ENCODE measurements at places on chromosomes 1 and 21.

DNA sequence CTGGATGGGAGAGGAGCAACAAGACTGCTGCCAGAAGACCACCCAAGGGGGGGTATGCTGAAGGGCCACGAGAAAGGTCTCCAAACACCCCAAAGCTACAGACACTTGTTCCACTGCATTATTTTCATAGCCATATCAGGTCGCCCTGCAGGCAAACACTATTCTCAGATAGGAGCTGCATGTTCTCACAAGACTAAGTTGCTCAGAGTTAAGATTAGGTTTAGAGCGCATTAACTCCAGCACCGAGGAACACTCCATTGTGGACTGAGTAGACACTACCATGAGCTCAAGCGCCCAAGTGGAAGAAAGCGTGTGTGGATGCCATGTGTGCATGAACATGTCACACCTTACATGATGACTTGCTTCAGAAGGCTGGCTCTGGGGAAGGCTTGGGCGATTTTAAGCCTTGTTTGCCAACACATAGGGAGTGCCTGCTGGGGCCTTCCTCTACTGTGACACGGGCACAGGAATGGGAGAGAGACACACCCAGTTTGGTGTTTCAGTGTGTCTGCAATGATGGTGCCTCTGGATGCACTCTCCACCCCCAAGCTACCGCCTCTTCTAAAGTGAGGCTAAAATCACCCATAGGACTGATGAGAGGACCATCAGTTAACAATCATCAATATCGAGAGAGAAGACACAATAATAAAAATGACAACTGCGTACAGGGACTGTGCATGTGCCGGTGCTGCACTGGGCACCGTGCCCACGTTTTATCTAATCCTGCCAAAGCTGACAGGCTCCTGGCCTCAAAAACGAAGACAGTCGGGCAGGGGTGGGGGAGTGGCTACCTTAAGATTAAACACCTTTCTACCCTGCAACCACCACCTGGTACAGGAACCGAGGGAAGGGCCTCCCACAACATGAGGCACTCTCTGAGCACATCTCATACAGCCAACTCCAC is 34.9 kb downstream of the SSBP3 start:
- DNase-seq = no peak

GRCh38 chr1:192066202-192066601 is 92.1 kb upstream of the RGS18 start:
- DNase-seq = no peak

DNA sequence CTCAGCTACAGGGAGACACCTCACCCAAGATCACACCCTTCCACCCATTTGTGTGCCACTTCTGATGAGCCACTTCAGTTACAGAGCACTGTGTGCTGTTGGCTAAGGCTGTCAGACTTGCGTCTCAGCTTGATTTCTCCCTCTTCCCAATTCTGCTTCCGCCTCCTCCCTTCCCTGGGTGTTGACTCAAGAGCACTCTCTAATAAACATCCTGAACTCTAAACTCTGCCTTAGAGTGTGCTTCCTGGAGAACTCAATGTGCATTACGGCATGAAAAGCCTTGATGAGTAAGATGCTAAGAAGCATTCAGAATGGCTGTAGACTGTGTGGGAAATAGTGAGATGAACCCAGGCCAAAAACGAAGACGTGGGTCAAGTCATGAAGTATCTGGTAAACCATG is 54.9 kb upstream of the S1PR1 start:
- no peak for DNase-seq

DNA sequence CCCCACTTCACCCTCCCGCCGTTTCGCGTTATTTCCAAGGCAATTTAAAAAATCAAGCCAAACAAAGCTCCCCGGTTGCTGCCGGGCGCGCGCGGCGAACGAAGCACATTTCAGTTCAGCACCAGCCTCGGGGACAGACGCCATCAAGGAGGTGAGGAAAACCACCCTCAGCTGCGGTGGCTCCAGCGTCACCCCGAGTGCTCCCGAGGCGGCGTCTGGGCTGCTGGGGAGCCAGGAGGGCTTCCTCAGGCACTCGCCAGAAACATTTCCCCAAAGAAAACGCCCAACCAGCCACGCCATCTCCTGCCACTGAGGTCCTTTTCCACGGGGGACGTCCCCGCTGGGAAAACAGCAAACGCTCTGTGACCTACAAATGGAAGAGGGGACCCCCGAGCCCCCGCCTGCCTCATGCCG is 623 bp downstream of the GNG4 start:
- no peak for DNase-seq

- no peak for DNase-seq
Observed at GRCh38 chr1:37628026-37628556, 6.6 kb downstream of the RSPO1 start.

DNA sequence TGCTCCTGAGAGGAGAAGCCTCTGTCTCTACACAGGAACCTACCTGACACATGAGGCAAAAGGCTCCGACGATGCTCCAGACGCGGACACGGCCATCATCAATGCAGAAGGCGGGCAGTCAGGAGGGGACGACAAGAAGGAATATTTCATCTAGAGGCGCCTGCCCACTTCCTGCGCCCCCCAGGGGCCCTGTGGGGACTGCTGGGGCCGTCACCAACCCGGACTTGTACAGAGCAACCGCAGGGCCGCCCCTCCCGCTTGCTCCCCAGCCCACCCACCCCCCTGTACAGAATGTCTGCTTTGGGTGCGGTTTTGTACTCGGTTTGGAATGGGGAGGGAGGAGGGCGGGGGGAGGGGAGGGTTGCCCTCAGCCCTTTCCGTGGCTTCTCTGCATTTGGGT is 3.9 kb upstream of the ACKR1 start:
- no peak for DNase-seq

GRCh38 chr1:20343149-20343937 is 52.7 kb downstream of the VWA5B1 start:
- DNase-seq = no peak

DNA sequence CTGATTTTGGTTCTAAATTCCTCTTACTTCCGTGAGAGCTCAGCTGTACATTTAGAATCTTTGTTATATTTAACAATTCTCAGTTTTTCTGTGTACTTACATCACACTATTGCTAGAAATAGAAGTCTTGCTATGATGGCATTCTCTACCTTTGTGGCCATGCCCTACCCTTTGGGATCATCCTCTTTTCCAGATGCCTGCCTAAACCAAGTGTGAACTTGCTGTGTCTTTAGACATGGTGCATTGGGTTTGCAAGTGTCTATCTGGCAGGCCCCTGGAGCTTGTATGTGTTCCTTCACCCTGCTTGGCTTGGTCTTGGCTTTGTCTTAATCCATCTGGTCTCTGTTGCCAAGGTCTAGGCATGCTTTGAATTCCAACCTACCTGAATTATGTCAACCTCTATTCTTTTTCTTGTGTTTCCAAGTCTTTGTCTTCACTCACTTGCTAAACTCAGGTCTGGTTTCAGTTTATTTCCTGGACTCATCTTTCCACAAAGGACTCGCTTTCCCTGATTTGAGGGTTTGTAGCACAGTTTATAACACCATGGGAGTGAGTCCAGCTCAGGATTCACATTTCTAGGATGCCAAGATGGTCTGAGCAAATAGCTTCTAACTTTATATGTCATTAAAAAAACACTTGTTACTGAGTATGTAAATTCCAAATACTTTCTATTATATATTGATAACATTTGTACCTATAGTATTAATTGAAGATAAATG is 20.6 kb upstream of the APOBEC4 start:
- no peak for DNase-seq

DNA sequence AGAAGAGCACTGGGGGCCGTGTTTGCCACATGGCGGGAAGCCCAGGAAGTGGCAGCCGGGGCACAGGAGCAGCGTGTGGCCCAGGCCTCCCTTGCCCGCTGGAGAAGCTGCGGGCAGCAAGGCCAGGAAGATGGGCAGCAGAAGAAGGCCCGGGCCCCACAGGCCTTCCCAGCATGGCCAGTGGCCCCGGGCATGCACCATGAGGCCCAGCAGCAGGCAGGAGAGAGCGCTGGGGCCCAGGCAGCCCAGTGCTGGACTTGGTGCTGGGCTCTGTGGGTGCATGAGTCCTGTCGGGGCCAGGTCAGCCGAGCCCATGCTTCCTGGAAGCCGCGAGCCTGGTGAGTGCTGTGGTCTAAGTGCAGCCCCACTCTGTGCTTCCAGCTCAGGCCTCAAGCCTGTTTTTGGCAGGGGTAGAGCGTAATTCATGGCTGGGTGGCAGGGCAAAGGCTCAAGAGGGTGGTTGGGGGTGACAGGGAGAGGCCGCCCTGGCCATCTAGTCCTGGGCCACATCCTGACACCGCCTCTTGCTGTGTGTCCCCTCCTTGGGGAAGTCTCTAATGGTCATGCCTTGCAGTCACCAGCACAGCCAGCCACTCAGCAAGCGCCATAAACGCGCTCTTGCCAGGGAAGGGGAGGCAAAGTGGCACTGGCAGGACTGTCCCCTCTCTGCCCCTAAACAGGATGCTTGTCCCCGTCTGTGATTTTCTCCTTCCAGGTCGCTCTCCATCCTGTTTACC is 21.3 kb downstream of the MTHFR start:
- no peak for DNase-seq

DNA sequence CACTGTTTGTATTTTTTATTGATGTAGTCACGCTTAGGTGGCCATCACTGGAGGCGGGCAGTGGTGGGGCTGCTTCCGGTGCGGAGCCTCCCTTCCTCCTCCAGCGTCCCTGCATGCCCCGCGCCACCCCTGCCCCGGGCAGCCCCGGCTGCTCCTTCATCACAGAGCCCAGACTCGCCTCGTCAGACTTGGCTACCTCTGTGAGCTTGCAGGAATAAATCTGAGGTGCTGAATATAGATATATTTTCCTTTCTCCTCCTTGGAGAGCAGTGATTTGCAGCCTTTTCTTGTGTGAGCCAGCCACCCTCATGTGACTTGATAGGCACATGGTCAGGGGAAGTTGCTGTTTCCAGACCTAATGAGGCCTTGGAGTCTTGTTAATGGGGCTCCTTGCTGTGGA is 412.7 kb upstream of the VAMP3 start:
- DNase-seq = no peak

DNA sequence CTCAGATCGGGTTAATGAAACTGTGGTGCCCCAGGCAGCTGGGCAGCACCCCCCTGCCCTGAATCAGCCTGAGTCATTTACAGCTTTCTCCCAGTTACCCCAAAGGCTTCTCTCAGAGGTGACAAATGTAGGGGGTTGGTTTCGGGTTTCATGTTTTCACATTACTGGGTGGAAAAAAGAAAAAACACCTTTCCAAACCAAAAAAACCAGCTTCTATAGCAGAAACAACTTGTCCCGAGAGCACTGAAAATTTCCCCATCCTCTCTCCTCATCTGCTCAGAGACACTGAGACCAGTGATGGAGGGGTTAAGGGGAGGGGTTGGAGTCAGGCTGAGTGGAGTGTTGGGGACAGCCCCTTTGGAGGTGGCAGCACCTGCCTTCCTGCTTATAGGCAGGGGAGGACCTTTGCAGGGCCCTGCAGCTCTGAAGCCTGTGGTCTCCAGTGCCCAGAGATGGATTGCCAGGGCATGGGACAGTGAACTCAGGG is 15.6 kb downstream of the UTP11 start:
- no peak for DNase-seq

DNA sequence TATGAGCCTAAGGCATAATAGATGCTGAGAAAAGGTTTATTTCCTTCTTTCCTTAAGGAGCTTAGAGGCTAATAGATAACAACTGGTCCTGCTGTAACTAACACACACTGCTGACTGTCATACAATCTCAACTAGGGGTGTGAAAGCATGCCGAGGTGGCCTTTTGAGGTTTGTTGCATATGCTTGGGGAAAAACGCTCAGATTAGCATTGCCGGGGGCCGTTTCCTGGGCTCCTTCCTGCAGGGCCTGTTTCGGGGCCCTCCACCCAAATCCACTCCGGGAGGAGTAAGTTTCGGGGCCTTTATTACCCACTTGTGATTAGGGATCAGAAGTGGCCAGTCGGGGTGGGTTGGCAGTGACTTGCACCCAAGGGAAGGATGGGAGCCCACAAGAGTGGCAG is 27.2 kb upstream of the RCSD1 start:
- DNase-seq = no peak

DNA sequence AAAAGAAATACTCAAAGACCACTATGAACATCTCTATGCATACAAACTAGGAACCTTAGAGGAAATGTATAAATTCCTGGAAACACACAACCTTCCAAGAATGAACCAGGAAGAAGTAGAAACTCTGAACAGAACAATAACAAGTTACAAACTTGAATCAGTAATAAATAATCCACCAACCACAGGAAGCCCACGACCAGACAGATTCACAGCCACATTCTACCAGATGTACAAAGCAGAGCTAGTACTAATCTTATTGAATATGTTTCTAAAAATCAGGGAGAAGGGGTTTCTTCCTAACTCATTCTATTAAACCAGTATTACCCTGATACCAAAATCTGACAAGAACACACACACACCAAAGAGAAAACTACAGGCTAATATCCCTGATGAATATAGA is 263.8 kb downstream of the NCAM2 start:
- no peak for DNase-seq

DNA sequence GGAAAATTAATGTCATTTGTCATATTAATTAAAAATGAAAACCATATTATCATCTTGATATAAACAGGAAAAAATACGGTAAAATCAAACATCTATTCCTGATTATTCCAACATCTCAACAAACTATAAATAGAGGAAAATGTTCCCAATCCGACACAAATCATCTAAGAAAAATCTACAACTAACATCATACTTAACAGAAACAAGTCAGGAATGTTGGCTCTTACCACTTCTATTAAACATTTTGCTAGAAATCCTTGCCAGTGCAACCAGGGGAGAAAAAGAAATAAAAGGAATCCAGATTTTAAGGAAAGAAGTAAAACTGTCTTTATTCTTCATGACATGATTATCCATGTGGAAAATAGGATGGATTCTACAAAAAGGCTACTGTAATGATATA is 77.0 kb upstream of the IRF2BP2 start:
- no peak for DNase-seq

DNA sequence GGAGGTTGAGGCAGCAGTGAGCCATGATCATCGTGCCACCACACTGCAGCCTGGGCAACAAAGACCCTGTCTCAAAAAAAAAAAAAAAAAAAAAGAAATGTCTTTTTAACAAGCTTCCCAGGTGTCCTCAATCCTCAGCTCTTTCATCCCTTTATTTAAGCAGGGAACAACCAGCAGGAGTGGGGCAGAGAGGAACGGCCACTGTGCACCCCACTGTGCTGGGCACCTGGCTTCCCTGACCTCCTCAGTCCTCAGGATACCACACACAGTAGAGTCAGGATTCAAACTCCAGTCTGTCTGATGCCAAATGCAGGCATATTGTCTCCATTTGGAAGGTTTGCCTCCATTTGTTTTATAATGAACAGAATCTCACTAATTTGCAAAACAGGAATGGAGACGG is 19.8 kb upstream of the PTAFR start:
- no peak for DNase-seq

DNA sequence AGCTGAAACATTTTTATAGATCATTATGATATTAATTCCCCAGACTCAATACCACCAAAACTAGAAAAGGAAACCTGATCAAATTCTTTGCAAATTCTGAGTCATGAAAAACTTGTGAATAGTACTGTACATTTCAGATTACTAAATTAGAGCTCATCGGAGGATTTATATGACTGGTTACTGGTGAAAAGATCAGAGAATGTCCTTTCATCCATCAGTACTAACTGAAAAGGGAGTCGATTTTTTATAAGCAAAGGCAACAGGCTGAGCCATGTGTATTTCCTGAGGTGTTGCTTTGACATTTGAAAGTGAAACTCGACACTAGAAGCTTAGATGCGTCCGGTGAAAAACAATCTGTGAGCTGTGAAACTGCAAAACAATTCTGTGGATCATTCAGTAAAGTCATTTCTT is 155.7 kb downstream of the TNFSF18 start:
- DNase-seq = no peak

GRCh38 chr1:183936791-183937190 is 100.7 kb downstream of the COLGALT2 start:
- DNase-seq = no peak

All from HS-27A (cell line).